Tibial nerve (tissue), 4 donors: ENCODE measurements at places on chromosomes 3 and 15.

- DNase-seq, result no peak
These were observed 170.1 kb downstream of the VPS13C start for GRCh38 chr15:61890106-61890505.

DNA sequence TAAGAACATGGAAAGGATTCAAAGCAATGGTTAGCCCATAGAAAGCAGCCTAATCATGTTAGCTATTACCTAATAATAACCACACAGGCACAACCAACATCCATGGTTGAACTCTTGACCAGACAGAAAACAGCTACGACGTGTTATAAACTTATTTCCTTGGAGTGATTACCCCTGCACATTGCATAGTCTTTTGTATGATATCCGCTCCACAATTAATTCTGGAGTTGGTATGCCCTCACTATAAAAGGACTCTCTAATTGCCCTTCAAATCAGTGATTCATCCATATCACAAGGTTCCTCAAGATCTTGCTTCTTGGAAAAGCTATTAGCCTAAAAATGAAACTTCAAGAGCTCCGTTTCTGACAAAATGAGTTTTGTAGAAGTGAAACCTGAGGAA is 117.9 kb downstream of the SYNPR start:
- DNase-seq, result no peak

DNA sequence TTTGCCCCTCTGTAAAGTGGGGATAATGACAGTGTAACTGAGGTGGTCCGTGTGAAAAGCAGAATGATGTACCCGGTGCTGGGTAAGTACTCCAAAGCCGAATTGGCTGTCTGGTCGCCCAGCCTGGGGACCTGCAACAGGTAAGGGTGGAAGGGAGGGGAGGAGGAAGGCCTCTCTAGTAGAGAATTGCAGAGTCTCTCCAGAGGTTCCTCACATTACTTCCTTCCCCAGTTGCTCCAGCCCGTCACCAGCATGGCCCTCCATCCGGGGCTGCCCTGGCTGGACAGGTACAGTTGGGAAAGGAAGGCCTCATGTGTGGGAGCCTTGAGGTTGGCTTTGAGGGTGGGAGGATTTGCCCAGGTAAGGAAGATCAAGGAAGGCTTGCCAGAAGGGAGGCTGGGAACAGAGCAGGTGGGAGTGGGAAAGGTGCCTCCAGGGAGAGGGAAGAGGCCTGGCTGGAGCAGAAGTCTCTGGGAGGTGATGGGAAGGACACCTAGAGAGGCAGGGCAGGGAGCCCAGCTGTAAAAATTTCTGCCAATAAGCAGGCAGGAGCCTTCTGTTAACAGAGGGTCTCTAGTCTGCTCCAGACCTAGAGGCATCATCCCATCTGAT is 1.7 kb upstream of the PSTPIP1 start:
- DNase-seq, result no peak

GRCh38 chr3:1139071-1139470 is 46.2 kb downstream of the CNTN6 start:
- DNase-seq, result no peak

DNA sequence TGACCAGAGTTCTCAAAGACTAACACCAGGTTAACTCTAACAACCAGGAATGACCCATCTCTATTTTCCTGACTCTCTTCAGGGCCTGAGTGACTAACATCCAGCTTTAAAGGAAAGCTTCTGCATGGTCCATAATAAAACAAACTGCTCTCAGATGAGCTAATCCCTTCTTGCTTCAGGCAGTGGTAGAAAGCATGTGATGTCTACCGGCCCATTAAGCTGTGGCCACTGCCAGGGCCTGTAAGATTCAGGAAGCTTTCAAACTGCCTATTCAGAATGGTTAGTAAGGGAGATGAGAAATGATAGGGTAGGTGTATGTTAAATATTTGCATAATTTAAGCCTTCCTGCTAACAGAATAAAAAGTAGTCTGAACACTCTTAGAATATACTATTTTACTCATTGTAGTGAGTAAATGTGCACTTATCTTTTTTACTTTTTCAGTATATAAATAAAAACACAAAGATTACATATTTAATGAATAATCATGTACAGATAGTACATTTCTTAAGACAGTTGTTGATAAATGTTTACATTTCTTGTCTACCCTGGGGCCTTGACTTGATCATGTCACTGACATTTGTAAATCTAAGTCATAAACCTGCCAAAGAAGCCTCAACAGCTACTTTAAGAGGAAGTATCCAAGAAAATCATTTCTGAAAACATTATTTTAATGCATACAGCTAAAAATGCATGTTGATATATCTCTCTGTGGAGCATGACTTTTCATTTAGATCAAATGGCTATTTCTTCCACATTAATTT is 222.0 kb downstream of the MCTP2 start:
- DNase-seq, result no peak

DNA sequence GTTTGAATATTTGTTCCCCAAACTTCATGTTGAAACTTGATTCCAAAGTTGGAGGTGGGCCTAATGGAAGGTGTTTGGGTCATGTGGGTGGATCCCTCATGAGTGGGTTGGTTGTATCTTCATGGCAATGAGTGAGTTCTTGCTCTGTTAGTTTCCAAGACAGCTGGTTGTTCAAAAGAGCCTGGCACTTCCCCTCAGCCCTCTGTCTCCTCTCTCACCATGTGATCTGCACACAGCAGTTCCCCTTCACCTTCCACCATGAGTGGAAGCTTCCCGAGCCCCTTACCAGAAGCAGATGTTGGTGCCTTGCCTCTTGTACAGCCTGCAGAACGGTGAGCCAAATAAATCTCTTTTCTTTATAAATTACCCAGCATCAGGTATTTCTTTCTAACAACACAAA is 327.1 kb upstream of the SLCO3A1 start:
- no peak for DNase-seq

- DNase-seq, result no peak
These were observed 597.9 kb downstream of the PDCD6IP start for GRCh38 chr3:34396288-34396687.

GRCh38 chr3:128590948-128591347 is 59.7 kb downstream of the RPN1 start:
- DNase-seq, result no peak

DNA sequence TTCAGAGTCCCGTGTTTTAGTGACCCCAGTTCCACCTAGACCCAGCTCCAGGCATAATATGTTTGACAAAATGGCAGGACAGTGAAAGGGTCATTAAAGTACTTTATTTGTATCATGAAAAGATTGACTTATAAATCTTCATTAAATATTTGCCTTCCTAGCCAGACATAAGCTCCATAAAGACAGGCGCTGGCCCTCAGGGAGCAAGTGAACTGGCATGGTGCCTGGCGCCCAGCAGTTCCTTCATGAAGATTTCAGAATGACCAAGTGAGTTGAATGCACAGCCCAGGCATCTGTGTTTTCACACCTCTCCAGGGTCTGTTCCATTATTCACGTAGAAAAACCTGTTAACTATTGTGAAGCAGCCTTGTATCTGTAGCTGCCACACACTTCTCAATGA is 166.2 kb downstream of the GAP43 start:
- no peak for DNase-seq

GRCh38 chr3:49868862-49869466 is 742 bp downstream of the CAMKV start:
- DNase-seq, result no peak

- no peak for DNase-seq
These were observed 47.1 kb upstream of the ANKRD28 start for GRCh38 chr3:15844889-15845288.

DNA sequence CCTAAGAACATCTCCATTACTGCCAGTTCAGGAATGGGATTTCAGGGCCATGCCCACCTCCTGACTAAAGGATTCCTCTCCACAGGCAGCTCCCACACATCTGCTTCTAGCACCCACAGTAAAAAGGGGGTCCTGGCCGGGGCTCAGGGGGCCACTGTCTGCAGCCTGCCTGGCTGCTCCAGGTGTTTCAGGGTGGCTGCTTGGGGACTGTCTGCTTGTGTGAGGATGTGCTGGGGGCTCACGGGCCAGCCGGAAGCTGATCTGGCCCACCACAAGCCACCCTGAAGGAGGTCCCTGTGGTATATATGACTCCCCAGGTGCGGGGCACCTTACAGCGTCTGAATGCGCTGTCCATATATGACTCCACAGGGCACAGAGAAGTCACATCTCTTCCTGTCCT is 135.4 kb downstream of the NSMCE3 start:
- DNase-seq, result no peak

DNA sequence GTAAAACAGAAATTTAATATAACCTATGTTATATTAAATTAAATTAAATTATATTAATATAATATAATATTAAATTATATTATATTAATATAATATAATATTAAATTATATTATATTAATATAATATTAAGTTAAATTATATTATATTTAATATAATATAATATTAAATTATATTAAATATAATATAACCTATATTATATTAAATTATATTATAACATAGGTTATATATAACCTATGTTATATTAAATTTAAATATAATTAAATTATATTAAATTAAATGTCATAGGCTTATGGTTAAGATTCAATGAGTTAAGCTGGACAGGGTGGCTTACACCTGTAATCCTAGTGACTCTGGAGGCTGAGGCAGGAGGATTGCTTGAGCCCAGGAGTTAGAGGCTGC is 40.6 kb upstream of the CNOT10 start:
- DNase-seq, result no peak

DNA sequence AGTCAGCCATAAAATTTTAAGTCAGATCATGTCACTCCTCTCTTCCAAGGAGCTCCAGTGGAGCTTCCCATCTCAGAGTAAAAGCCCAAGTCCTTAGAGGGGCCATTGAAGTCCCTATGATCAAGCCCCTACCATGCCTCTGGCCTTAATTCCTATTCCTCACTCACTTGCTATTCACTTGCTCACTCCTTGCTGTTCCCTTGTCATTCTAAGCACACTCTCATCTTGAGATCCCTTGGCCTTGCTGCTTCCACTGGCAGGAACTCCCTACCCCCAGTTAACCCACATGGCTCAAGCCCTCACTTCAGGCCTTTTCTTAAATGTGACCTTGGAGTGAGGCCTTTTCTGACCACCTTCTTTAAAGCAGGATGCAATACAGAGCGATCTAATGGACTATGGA is 12.3 kb upstream of the SECISBP2L start:
- DNase-seq, result no peak

- no peak for DNase-seq
These were observed 41.7 kb upstream of the MYO5C start for GRCh38 chr15:52337198-52337853.

DNA sequence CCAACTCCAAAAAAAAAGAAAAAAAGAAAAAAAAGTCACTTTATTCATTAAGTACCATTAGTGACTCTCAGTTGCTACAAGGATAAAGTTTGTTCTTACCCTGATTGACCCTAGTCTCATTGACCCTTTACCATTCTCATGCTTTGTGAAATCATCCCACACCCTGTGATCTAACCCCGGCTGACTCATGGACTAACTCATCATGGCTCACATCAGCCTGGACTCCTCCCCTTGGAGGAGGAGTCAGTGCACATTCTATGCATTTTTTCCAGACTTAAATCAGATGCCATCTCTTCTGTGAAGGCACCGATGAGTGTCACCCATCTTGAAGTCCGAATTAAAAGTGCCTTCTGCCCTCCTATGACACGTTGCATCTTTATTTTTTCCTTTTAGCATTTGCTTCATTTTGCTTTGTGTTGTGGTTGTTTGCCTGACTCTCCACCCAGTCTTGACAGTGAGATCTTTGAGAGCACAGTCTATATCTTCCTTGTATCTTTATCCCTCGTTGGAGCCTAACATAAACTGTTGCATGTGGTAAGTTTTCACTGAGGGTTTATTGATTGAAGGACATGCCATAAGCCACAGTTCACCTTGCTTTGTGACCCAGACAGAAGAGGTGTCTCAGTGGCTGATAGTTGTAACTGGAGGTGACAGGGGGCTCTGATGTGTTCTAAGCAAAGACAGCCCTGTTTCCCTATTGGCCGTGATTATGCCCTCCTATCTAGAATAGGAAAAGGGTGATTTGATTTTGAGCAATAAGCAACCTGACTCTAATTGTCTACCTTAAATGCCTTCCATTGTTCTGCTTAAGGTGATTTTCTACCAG is 72.1 kb downstream of the IL1RAP start:
- DNase-seq, result no peak

DNA sequence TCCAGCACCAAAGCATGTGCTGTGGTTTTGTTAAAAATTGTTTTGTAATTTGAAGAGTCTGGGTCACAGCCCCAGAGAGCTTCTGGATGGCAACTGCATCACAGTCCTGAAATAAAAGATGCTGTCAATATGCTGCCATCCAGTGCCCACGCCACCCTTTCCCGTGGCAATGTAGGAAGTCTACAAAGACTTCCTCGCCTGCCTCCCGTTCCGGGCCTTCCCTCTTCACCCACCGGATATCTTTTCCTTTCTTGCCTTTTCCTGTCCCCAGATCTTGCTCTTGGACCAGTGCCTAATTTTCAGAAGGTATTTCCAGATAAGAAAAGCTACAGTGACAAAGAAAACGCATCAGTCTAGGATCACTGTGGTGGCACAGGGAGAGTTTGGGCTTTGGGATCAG is 85.3 kb upstream of the RNU6-1 start:
- no peak for DNase-seq

DNA sequence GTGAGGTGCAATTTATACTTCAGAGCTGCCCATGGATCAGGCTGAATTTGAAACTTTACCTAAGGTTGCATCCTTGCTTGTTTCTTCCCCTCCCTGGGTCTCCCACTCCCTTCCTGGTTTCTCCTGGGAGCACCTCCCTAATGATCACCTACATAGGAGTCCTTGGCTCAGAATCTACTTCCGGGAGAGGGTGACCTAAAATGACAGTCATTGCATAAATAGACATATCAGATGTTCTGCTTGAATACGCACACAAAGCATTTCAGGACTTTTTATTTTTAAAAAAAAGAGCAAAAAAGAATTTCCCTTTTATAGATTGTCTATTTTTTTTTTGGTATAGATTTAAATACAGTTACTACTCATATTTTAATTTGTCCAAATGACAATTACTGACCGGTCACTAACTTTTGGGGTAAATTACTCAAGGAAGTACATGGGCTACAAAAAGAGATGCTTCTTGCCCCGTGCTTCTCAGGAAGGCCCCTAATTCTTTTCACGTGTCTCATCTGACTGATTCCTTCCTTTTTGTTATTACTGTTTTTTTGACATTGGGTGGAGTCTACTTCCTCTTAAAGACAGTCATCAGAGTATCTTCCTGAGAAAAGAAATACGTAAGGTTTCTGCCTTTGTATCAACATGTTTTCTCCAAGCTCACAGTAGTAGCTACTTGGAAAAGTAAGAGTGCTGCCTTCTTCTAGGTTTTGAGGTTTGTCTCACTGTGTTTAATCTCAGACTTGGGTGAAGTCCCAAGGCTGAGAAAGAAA is 4.9 kb upstream of the MYZAP start:
- no peak for DNase-seq

DNA sequence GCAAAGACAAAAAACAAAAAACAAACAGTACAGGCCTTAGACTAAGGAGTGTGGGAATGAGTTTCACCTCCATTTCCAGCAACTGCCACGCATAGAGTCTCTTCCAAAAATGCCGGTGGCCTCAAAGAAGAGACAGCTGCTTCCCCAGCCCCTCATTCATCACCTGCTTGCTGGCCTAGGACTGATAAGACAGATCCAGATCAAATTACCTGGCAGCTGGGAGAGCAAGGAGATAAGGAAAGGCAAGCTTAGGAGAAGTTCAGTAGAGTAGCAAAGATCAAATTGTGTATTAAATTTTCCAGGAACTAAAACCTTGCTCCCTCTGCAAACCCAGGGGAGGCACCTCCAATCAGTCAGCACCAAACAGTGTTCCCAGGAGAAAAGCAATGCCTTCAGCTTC is 325.8 kb upstream of the CTNNB1 start:
- DNase-seq, result no peak

GRCh38 chr3:123431658-123432324 is 17.1 kb downstream of the ADCY5 start:
- no peak for DNase-seq
